Cortex of kidney (tissue), 1 donor: ENCODE measurements at places on chromosomes 16 and 17.

DNA sequence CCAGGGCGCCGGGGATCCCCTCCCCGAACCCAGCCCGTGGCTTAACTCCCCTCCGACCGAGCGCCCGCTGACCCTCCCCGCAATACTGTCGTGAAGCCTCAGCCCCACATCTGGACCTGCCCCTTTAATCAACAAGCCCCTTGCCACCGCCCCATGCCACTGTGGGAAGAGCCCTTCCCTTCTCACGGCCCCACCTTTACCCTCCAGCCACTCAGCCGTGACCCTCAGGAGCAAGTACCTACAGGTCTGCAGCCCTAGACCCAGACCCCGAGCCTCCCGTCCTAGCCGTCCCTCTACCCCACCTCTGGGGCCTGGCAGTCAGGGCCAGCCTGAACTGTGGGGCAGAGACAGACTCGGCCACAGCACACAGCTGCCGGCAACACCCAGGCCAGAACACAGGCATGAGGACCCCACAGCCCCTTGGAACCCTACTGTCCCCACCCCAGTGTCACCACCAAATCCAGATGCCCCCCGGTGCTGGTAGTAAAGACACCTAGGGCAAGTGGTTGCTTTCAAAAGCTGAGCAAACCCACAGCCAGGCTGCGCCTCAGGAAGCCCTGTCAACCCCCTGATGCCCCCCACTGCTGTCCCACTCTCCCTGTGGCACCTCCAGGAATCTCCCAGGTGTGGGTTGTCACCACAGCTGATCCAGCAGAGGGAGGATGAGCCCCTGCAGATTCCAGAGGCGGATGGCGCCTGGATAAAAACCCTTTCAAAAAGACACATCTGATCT is 1.4 kb downstream of the NXPH3 start:
- DNase-seq: no peak

GRCh38 chr17:40479754-40480480 is 21.5 kb downstream of the TNS4 start:
- DNase-seq: no peak

DNA sequence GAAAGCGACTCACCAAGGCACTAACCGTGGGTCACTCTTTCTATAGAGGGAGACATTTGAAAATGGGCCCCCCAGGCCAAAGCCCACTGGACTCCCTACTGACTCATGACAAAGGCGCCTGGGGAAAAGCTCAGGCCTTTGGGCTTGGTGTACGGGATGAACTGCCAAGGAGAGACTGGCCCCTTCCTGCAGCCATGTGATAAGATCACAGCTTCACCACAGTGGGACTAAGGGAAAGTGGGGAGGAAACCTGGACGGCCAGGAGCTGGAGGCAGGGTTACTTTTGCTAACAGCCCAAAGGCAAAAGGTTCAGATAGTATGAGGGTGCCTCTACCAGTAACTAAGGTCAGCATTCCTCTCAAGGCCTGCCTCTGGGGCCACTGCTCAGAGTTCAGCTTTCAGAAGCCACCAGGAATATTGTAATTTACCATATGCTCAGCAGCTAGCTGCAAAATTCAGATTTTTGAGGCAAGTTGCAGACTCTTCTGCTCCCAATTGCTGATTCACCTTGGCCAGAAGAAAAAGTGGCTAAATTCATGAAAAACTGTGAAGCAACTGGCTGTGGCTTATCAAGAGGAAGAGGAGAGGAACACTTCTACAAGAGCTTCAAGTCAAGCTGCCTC is 37.1 kb upstream of the SLC25A19 start:
- DNase-seq: no peak

- no peak for DNase-seq
These were observed 2.0 kb upstream of the C17orf99 start for GRCh38 chr17:78144147-78144719.

DNA sequence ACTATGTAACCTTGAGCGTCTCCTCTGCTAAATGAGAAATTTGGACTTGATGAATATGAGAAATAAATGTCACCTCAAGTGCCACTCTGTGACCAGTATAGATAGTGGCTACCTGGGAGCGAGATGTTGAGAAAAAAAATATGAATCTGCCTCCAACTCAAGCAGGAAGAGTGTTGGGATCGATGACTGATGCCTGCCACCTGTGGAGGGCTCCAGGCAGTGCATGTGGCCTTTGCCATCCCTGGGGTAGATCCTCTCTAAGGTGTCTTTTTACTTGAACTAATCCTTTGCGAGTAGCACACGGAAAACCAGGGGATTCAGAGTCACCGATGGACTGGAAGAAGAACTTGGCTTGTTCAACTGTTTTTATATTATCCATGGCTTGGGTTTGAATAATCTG is 9.4 kb downstream of the CCDC182 start:
- no peak for DNase-seq

- no peak for DNase-seq
These were observed 32.6 kb downstream of the ITGAE start for GRCh38 chr17:3768341-3768740.

GRCh38 chr16:83602761-83603722 is 204.7 kb upstream of the HSBP1 start:
- no peak for DNase-seq

GRCh38 chr16:7765079-7765550 is 432.5 kb downstream of the RBFOX1 start:
- no peak for DNase-seq
